ENCODE measurements at places on chromosomes 16 and 17.

DNA sequence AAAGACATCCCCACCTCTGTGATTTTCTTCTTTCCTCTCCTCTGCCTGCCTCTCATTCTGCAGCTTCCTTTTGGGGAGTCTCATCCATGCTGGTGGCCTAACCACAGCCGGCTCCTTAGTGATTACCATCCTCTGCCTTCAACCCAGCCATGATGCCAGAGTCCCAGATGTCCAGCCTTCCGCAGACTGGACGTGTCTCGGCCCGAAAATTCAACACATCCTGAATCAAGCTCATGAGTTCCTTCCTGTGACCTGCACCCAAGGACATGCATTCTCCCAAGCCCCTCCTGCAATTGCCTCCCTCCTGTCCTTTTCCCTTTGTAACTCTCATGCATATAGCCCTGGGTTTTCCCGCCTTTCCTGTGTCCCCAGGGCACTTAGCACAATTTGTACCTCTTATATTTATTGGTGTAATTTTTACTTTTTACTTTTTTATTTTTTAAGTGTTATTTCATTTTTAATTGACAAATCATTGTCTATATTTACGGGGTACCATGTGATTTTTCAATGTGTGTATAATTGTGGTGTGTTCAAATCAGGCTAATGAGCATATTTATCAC is 1.2 kb upstream of the SLC13A5 start:
- no peak for DNase-seq

DNA sequence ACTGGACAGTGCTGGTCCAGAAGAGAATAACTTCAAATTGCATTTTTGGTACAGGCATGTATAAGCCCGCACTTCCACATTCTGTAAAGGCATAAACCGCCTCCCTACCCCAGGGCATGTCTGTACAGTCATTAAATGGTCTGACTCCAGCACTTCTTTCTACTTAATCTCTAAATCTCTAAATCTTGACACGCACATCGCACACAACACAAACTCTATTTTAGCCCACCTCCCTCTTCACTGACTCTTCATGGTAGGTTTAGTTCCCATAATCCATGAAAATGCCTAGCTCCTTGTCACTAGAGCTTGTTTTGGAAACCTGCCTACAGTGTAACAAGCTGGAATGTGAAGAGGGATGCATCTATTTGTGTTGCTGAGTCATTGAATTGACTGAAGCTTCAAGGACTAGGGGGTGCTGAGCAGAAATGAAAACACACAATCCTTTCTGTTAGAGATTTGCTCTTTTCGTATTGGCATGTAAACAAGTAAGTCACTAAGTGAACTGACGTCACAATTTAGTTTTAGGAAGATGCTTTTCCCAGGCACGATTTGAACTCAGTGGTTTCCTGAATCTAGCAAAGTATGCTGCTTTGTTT is 1.6 kb upstream of the DUSP14 start:
- no peak for DNase-seq

DNA sequence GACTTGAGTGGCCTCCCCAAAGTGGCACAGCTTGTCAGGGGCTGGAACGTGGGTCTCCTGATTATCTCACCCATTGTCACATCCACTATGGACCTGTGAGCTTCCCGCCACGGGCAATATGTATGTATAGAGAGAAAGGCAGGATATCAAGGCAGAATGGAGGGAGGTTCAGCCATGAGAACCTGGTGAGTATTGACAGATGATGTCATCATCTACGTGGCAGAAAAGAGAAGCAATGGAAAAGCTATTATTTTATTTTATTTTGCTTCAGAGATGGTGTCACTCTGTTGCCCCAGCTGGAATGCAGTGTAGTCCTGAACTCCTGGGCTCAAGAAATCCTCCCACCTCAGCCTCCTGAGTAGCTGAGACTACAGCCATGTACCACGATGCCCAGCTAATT is 13.4 kb upstream of the PDK2 start:
- no peak for DNase-seq

DNA sequence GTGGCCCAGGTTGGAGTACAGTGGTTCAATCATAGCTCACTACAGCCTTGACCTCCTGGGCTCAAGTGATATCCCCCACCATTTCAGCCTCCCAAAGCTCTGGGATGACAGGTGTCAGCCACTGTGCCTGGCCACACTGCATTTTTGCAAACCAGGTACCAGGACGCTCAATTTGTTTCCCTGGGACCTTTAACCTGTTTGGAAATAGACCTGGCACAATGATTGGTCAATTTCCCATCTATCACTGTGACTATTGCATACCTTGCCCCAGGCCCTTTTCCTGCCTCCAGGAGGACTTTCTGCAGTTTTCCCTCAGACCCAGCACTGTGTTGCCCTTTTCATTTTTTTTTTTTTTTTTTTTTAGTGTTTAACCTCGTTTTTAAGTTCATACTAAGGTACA is 11.1 kb upstream of the FUS start:
- no peak for DNase-seq

DNA sequence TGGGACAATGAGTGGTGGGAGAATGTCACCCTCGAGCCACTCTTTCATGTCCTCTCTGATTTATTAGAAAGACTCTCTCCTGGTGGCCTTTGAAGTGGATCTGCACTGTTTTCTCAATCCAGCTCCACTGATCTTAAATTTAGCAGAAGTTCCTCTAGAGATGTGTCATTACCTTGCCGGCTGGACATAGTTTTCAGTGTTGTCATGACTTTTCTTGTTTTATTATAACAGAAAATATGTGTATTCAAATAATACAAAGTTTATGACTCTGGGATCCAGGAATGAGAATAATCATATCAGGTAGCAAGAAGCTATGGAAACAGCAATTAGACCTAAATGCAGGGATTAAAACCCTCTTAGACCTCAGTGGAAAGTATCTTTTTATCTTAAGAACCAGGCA is 247.5 kb upstream of the ELAC2 start:
- no peak for DNase-seq

- DNase-seq = no peak
Observed at GRCh38 chr16:1768767-1769401, 2.5 kb downstream of the NME3 start.

DNA sequence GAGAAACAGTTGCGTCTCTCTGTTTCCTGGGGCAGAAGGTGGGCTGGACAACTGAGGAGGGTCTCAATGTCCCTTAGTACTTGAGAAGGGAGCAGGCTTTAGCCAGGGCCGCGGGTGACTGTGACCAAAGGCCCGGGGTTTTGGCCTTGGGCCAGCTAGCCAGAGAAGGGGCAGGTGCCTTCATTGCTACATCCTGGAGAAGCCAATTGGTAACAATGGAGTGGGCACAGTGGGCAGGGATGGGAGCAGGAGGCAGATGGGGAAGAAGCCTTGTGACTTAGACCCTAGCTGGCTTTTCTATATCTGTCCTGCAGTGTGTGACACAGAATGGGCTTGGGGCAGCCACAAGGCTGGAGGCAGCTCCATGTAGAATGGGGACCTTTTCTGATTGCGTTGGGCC is 46.0 kb downstream of the CLEC16A start:
- no peak for DNase-seq

- DNase-seq = no peak
Observed at GRCh38 chr16:87330646-87331045, 13.5 kb upstream of the C16orf95 start.

DNA sequence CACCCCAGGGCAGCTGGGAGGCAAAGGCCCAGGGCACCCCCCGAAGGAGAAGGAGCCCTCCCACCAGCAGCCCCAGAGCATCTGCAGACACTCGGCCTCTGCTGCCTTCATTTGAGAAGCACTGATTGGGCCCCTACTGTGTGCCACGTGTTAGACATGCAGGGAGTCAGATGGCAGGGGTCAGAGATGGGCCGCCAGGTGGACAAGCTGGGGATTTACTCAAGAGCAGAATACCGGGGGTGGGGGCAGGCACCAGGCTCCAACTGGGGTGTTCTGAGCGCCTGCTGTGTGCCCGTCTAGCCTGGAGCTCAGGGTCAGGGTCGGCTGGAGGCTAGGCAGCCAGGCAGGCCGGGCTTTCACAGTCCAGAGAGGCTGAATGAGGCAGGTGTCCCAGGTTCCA is 18.7 kb downstream of the TPSG1 start:
- DNase-seq = no peak

GRCh38 chr16:77987810-77988209 is 34.5 kb upstream of the CLEC3A start:
- no peak for DNase-seq

DNA sequence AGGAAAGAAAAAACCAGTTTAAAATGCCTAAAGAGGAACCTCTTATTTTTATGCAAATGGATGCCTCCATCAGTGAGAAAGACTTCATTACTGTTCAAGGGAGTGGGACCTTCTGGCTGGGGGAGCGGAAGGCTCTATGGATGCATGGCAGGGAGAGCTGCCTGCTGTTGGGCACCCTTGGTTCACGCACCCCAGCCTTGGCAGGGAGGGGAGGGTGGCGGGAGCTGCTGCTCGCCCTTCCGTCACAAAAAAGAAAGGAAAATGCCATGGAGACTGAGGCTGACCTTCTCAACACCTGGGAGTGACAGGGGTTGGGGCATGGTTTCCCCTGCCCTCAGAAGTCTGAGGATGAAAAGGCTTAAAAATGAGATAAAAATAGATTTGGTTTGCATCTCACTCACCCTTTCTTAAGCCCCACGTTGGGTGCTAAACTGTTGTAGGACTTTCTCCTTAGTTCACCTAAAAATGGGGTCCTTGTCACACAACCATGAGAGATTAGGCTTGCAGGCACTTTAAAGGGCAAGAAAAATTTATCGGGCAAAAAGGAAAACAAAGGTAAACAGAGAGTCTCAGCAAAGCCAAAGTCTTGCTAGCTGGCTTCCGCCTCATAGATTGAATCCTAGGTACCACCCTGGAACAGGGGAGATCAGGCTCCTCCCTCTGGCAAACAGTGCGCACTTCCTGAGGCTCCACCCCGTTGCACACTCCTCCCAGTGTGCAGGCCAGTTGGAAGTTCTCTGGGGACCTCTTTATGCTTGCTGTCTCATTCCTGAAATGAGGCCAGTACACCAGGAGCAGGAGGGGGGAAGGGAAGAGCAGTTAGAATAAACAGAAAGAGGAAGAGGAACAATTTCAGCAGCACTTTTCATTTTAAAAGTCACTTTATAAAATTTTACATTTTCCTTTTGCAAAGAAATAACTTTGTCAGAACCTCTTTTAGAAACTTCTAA is 31.6 kb downstream of the PHKB start:
- no peak for DNase-seq

GRCh38 chr16:26595199-26595598 is 471.5 kb upstream of the C16orf82 start:
- no peak for DNase-seq

GRCh38 chr16:21186326-21186691 is 25.1 kb downstream of the ZP2 start:
- DNase-seq = no peak

- DNase-seq = no peak
Observed at GRCh38 chr17:76862079-76862478, 6.1 kb upstream of the MGAT5B start.

DNA sequence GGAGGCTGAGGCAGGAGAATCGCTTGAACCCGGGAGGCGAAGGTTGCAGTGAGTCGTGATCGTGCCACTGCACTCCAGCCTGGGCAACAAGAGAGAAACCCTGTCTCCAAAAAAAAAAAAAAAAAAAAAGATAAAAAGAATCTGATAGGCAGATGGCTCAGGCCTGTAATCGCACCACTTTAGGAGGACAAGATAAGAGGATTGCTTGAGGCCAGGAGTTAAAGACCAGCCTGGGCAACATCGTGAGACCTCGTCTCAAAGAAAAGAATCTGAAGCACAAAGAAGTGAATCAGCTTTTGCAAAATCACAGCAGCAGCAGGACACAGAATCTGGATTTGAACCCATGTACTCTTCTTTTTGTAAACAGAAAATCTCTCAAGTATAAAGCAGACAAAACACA is 7.6 kb downstream of the NOB1 start:
- DNase-seq = no peak

DNA sequence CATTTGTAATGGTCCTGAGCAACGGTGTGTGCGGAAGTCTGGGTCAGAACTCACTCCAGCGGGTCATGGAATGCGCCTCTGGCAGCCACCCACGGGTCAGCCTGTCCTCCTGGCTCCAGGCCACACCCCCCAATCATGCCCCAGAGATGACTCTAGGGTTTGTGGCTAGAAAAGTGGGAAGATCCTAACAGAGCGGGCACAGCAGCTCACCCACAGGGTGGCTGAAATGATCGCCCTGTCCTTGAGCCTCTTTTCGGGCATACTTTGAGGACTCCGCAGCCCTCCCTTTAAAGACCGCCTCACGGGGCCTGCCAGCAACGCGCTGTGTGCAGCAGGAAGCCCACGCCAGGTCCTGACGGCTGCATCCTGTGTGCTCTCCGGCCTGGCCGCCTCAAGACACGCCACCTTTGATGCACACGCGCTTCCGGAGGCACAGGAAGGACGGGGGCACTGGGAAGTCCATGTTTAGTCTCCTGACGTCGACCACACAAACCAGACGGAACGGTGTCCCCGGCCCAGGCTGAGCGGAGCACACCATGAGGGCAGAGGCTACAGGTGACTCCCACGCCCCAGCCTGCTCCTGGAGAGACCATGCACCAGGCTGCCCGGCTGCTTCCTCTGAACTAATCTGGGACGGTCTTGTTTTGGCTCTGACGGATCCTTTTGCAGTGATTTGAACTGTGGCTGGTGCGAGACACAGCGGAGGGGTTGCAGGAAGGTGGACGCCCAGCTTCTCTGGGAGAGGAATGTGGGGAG is 92.9 kb downstream of the TBC1D16 start:
- DNase-seq = no peak
